Left colon (tissue), 2 donors: ENCODE measurements at places on chromosomes 7 and 10. TPM values are rescaled to one million over a fixed set of nuclear protein-coding genes. Genes with fewer than 3 reads are reported as not detected.

- no peak for DNase-seq
These were observed 349.5 kb upstream of the NFE2L3 start for GRCh38 chr7:25802473-25802872.

DNA sequence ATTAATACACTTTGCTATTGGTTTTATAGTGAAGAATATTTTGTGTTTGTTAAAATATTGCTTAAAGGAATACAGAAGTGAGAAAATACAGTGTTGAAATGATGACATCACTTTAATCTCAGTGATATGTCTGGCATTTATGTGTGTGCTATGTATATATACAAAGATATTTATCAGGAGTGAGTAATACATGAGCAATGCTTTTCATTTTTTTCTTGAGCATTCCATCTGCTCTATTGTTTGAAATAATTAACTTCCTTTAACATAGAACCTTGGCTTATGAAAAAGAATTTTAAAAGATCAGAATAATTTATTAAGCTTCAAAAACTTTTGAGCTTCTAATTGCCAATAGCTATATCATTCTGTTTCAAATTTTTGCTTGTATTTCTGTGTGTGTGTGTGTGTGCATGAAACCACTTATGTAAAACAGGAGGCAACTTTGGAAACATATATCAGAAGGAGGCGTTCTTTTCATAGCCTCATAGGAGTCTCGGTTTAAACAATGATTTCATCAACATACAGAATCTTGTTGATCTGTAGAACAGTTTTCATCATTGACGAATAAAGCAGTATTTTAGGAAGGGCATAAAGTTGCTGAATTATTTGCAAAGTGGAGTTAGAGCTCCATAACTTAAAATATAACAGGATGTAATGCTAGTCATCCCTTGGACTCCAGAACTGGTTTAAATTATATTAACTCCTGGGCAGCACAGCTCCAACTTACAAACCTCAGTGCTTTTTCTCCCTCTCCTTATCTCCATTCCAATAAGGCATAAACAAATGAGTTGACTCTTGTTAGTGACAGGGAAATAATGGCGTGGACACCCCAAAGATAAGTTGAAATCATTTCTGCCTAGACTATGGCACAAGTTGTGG lies 228.4 kb upstream of the DGKB start:
- DNase-seq = no peak

- DNase-seq = no peak
These were observed 480.5 kb upstream of the ZMIZ1 start for GRCh38 chr10:78588194-78588811.

GRCh38 chr10:35356725-35357092 lies 20.4 kb downstream of the CCNY start:
- DNase-seq = no peak

The VWA2 gene
- total RNA-seq = 1.1 TPM

- DNase-seq = no peak
These were observed 298.3 kb downstream of the ARL4A start for GRCh38 chr7:12985752-12986151.

DNA sequence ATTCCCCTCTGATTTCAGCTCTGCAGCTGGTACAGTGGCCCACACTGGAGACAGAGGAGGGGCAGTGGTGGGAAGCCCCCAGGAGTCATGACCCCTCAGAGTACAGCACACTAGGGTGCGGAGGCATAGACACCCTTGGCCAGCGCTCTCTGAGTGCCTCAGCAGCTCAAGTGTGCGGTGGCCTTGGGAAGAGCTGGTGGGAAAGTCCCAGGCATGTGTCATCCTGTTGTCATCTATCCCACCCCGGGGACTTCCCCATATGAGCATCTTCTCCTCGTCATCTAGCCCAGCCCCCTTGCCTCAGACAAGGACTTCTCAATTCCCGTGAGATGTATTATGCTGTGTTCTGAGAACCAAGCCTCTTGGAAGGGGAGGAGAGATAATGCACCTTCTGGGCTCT lies 15.6 kb upstream of the PPIF start:
- DNase-seq = no peak

The ASZ1 gene
- not detected for total RNA-seq

GRCh38 chr7:131021460-131021859 lies 287.5 kb upstream of the KLF14 start:
- DNase-seq = no peak

- DNase-seq = no peak
These were observed 88.0 kb upstream of the INSIG1 start for GRCh38 chr7:155209478-155210319.

The PNLIP gene
- 0.89 TPM for total RNA-seq

- no peak for DNase-seq
These were observed 11.8 kb downstream of the MRC1 start for GRCh38 chr10:17820943-17821342.
